ENCODE measurements at places on chromosomes 4 and X.

DNA sequence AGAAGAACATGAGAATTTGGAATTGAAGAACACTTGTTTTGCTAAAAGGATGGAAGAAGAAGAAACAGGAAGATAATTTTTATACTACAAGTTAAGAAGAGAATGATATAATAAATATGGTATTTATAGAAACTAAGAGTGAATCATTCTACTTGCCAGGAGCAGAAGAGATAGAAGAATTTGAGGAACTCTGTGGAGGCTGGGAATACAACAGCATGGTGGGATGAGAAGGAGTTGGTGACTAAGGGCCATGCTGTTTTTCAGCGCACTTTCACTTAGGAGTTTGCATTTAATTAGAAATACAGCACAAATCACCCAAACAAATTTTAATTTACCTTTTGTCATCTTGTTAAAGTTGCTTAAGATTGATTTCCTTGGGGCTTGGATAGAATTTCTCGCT, 20.5 kb downstream of the HADH start:
- DNase-seq, result peak; percentile 66

DNA sequence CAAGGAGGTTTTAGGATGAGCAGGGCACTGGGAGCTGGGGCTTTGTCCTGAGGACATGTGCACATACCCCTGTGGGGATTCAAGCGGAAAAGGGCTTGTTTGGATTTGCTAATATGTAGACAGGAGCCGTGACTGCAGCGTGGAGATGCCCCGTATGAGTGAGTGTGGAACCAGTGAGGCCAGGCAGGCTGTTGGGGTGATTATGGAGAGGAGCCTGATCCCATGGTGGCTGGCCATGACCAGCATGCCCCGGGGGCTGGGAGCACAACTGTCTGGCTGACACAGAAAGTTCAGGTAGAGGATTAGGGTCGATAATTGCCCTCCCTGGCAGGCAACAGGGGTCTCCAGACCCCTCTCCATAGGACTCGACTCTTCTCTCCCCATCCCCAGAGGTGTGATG, 68.8 kb upstream of the STX18 start:
- DNase-seq, result no peak

- no peak for DNase-seq
Observed at GRCh38 chr4:17578482-17578891, 1.5 kb downstream of the LAP3 start.

- peak; percentile 65 for DNase-seq
Observed at GRCh38 chr4:141425124-141425523, 204.4 kb downstream of the ZNF330 start.

DNA sequence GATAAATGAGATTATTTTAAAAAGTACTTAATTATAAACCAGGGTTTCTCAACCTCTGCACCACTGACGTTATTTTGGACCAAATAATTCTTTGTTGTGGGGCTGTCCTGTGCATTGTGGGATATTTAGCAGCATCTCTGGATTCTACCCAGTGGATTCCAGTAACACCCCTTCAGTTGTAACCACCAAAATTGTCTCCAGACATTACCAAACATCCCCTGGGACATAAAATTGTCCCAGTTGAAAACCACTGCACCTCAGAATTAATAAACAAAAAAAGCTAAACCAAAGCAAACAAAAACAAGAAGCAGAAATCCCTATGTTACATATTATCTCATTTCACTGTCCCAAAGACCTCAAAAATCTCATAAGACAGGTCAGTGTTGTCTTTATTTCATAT, 54.2 kb upstream of the GIMD1 start:
- no peak for DNase-seq

DNA sequence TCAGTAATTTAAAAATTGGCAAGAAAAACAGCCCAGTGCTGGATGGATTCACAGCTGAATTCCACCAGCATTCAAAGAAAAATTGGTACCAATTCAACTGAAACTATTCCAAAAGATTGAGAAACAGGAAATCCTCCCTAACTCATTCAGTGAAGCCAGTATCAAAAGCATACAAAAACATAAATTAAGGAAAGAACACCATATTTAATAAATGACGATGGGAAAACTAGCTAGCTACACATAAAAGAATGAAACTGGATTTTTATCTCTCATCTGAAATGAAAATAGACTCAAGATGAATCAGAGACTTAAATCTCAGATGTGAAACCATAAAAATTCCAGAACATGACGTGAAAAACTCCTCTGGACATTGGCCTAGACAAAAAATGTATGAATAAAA, 516.8 kb upstream of the SPANXN1 start:
- peak; percentile 64 for DNase-seq

All from AG09309 (cell line).